ENCODE measurements at places on chromosomes 3 and 15. TPM values are rescaled to one million over a fixed set of nuclear protein-coding genes. Genes with fewer than 3 reads are reported as not detected.

The PDCD7 gene
- polyA plus RNA-seq, result 9.9 TPM

The SPESP1 gene
- polyA plus RNA-seq, result 22.1 TPM

The STRC gene
- polyA plus RNA-seq, result 1.5 TPM

The ABI3BP gene
- polyA plus RNA-seq, result not detected

The SENP5 gene
- 11.7 TPM for polyA plus RNA-seq

The C3orf22 gene
- not detected for polyA plus RNA-seq

The GTF2A2 gene
- polyA plus RNA-seq, result 563 TPM

The TP63 gene
- not detected for polyA plus RNA-seq

The BFSP2 gene
- not detected for polyA plus RNA-seq

The IGDCC3 gene
- not detected for polyA plus RNA-seq

The GOLGA6A gene
- polyA plus RNA-seq, result not detected

The FETUB gene
- not detected for polyA plus RNA-seq

The ROPN1 gene
- polyA plus RNA-seq, result 2.9 TPM

The GAP43 gene
- 21.3 TPM for polyA plus RNA-seq

The CHRNB4 gene
- polyA plus RNA-seq, result 0.41 TPM

The CCNDBP1 gene
- polyA plus RNA-seq, result 186 TPM

The CADPS gene
- polyA plus RNA-seq, result 72.5 TPM

The HESX1 gene
- 3.5 TPM for polyA plus RNA-seq

The EDEM1 gene
- 1.8 TPM for polyA plus RNA-seq

The RASGRP1 gene
- 12.9 TPM for polyA plus RNA-seq

The CYP1A2 gene
- not detected for polyA plus RNA-seq

The SAXO2 gene
- polyA plus RNA-seq, result 6.4 TPM

The FOXB1 gene
- polyA plus RNA-seq, result not detected

The GPR149 gene
- polyA plus RNA-seq, result not detected

The C2CD4A gene
- polyA plus RNA-seq, result not detected

The AADACL2 gene
- polyA plus RNA-seq, result not detected

The NCEH1 gene
- polyA plus RNA-seq, result 67.4 TPM

The CKMT1B gene
- polyA plus RNA-seq, result 92.8 TPM

The KLHDC8B gene
- polyA plus RNA-seq, result 3.0 TPM

The ASB14 gene
- polyA plus RNA-seq, result 0.13 TPM

The TMEM212 gene
- not detected for polyA plus RNA-seq

The COL8A1 gene
- 4.9 TPM for polyA plus RNA-seq

The PATL2 gene
- polyA plus RNA-seq, result not detected
